ENCODE measurements at places on chromosomes 12 and 14.

DNA sequence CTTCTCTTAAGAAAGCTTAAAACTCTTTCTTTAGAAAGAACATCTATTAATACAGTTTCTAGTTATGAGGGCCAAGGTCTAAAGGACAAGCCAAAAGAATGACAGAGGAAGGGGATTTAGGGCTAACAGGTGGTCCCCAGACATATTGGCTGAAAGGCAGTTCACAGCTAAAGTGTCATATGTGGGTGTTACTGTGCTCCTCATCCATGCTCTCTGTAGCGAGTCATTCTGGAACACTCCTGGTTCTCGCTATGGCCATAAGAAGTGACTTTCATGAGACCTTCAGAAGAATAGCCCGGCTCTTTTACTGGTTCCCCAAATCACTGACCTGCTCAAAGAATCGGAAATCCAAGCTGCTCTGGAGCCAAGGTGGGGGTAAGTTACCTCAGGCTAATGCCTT, 55.0 kb downstream of the TBK1 start:
- no peak for DNase-seq

- no peak for DNase-seq
These were observed 341.0 kb upstream of the RGS6 start for GRCh38 chr14:71591231-71591630.

- no peak for DNase-seq
These were observed 21.3 kb upstream of the EIF2B2 start for GRCh38 chr14:74981462-74981782.

DNA sequence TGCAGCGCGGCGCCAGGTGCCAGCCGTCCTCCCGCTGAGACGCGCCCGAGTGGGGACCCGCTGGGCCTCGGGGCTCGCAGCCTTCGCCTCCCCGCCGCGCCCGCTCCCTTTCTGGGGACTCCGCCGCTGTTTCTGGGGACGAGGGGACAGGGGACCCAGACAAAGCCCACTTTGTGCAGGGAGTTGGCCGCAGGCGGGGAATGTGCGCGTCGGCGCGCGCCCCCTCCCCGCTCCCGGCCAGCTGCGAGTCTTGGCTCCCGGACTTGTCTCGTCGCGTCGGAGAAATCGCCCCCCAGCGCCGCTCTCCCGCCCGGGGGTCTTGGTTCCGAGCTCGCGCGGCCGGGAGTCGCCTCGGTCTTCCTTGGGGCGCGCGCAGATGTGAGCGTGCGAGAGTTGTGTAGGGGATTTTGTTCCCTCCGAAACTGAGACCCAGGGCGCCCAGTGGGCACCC, 717 bp downstream of the VASH1 start:
- DNase-seq, result no peak

DNA sequence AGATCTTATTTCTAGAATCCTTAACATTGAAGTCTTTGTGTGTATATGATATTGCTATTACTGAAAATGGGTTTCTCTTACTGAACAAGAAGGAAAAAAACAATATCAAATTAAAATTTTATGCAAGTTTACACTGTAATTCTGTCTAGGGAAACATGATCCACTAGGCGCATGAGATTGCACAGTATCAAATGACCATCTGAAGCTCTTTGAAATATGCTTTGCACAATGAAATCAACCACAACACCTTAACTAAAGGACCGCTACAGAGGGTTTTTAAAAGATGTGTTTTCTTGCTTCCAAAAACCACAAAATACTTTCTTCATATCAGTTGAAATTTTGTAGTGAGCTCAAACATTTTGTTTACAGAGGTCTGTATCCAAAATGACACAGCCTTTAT, 15.1 kb upstream of the KERA start:
- DNase-seq, result no peak

- no peak for DNase-seq
These were observed 461.7 kb downstream of the GXYLT1 start for GRCh38 chr12:41683023-41683422.

- DNase-seq, result no peak
These were observed 31.0 kb downstream of the SIX1 start for GRCh38 chr14:60618241-60618640.

- peak; percentile 43 for DNase-seq
These were observed 17.4 kb downstream of the SDSL start for GRCh38 chr12:113439606-113440030.

DNA sequence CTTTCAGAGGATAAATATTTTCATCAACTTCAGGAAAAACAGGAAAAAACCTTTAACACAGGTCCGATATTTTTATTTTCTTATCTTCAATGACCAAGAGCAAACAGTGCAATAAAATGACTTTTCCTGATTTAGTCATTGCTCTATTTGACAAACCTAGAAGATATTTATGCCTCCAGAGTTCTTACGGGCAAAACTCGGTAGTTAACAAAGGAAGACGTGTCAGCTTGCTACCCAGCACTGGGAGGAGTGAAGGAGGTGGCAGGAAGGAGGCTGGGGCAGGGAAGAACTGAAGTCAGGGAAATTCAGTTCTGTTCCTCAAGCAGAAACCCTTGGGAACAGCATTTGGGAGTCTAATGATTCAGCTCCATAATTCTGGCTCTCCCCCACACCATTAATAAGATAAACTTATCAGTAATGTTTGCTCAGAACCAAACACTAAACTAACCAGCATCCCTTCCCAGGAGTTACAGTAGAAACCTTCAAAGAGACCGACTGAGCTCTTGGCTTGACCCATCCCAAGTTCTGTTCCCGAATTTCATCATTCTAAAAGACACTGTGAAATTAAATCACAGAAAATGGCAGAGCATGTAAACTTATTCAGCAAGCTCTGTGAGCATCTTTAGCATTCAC, 163.3 kb downstream of the APAF1 start:
- DNase-seq, result no peak

- DNase-seq, result no peak
These were observed 134.0 kb upstream of the NEDD1 start for GRCh38 chr12:96773031-96773430.

All from epithelial cell of esophagus (primary cell).